ENCODE measurements at places on chromosomes 2 and 18.

- no peak for DNase-seq
Measured at GRCh38 chr2:213757525-213757924, 473.3 kb downstream of the SPAG16 start.

GRCh38 chr2:1739961-1740715, 4.2 kb downstream of the PXDN start:
- DNase-seq = no peak

DNA sequence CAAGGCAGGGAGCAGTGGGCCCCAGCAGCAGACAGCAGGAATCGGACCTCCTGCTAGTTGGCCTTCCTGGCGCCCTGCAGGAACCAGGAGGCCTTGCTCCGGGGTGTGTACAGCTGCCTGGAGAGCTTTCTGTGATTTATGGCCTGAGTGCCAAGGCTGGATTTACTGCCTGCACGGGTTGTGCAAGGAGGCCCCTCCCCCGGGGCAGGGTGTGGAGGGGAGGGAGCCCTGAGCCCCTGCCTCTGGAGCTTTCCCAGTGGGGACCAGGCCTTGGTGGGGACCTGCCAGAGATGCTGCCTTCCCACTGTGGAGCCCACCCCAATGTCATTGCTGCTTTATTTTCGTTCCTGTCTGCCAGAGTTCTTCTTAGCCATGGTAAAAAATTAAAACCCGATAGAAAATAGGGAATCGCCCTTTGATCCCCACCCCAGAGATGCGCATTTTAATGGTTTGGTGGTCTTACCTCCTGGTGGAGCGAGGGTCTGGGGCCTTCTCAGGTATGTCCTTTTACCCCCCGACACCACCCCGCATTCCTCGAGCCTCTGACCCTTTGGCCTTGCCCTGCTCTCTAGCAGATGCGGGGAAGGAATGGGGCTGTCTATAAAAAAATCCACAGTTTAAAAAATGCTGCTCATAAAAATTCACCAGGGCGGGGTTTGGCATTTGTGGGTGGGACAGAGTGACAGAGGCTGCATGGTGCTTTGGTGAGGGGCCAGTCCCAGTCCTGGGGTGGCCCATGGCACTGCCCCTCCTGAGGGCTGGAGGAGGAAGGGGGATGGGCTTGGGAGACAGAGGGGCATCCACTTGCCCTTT, 6.9 kb upstream of the RALB start:
- DNase-seq = peak; percentile 30

DNA sequence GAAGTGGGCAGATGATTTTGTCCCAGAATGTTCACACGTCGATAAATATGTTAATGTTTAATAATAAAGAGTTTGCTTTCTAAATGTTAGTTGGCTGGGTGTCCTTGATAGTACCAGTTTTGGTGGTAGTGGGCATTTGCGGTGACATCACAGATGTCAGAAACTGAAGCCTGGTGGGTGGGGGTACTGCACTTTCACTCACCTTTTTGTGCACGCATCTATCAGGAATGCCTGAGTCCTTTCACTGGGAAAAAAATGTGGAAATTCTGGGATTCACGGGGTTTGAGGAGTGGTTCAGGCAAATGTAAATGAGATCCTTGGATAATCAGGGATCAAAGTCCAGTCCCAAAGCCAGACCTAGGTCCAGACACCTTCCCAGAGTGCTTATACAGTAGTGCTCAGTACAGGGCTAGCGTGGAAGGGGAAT, 3.2 kb downstream of the EPAS1 start:
- no peak for DNase-seq

GRCh38 chr2:78202986-78203670, 681.0 kb upstream of the LRRTM4 start:
- no peak for DNase-seq

GRCh38 chr2:72940786-72941185, 23.5 kb downstream of the EMX1 start:
- DNase-seq = no peak

DNA sequence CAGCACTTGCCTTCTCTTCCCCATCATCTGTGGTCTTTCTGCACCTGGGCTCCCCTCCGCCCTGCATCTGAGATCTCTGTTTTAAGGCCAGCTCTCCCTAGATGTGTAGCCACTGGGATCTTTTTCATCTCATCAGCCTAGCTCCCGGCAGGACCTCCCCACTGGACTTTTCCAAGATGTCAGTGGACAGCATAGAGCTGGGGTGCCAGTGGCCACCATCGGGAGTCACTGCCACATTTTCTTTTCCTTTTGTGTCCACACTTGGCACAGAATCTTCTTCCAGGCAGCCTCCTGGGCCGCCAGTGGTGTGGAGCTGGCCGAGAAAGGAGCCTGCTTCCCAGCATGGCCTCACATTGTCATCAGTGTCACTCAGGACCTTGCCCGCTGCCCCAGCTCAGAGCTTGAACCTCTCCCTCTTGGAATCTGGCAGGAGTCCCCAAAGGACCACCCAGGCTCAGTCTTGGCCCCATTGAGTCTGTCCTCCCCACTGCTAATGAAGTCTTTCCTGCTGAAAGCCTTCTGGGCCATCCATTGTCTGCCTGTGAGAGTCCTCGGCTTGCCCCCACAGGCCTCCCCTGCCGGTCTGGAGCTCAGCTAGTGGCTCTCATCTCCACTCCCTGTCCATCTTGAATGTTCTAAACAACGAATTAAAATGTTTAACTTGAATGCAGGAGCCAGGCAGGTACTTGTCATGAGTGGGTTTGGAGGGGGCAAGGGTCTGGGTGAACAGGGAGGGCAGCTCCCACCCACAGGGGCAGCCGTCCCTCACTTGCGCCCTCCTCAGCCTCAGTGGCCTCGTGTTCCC, 324.4 kb downstream of the GBX2 start:
- DNase-seq = no peak

GRCh38 chr2:46703588-46703987, 212.0 kb downstream of the MCFD2 start:
- no peak for DNase-seq
